ENCODE measurements at places on chromosomes 12 and 14.

DNA sequence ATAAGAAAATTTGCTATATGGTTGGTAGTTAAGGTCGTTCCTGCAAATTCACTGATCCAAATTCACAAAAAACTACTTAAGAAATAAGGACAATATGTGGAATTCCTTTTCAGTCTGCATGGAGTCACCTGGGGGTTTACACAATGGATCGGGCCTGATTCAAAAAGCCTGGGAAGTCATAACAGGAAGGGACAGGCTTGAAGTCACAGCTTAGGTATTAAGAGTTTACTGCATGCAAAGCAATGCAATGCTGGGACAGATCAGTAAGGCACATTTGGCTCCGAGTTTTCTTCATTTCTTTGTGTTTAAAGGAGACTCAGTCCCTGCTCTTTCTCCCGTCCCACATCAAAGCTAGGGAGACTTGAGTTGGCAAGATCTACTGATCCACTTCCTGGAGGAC, 153.3 kb downstream of the NTF3 start:
- no peak for DNase-seq

DNA sequence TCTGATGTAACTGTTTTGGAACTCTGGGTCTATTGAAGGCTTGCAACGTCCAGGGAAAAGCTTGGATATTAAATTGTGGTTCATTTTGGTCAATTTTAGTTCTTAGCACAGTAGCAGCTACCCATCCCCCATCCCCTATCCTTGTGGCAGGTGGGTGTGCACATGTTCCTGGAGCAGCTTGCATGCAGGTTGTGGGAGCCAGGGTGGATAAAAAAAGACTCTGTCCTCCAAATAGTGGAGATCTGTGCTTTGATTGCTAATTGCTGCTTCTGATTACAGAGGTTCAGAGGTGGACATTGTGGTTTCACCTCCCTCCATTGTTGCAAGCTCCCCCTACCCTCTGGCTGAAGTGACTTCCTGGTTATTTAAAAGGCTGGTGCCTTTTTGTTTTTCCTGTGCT, 23.1 kb downstream of the ATP23 start:
- no peak for DNase-seq

GRCh38 chr12:103882861-103883596, 42.0 kb upstream of the NT5DC3 start:
- peak; percentile 19 for DNase-seq

- no peak for DNase-seq
Observed at GRCh38 chr12:55057481-55057880, 37.7 kb downstream of the NEUROD4 start.

DNA sequence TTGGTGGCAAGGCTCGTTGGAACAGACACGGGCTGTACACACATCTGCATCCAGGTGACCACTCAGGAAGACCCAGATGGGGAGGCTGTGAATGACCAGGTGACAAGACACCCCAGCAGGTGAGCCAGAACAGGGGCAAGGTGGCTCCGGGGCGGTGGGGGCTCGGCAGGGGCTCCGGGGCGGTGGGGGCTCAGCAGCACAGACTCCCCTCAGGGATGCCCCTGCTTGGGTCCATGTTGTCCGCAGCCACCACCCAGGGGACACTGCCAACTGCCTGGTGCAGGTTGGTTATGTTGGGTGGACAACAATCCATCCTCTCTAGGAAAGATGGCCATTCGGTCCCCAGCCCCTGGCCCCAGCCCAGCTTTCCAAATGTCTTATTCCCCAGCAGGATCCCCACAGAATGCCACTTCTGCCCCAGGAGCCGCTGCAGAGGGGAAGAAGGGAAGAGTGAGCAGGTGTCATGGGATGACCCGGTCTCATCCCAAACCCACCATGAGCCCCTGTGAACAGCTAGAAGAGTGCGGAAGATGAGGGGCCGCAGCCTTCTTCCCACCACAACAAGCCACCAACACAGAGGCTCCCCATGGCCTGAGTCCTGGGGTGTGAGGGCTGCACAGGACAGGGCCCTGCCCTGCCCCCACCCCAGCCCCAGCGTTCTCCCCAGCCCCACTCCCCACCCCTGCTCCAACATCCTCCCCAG, 31.4 kb upstream of the C14orf180 start:
- no peak for DNase-seq

DNA sequence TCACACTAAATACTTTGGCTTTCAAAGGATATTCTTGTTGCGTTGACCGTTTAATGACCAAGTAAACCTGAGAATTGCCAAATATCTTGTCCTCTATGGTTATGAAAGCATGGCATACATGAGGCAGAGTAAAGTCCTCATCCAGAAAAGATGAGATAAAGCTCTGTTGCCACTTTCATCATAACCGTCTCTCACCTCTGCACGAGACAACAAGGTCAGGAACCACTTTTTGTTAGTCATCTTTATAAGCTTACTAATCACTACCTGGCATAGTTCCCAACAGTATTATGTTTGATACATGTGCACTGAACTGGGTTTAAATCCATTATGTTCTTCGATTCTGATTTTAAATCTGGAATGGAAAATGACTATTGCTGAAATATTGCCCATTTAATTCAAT, 31.3 kb downstream of the PTPRB start:
- no peak for DNase-seq

- no peak for DNase-seq
Observed at GRCh38 chr12:92027701-92028440, 117.8 kb downstream of the BTG1 start.

Measured in common myeloid progenitor, CD34-positive (primary cell).